Dermis blood vessel endothelial cell (primary cell): ENCODE measurements at places on chromosomes 11 and 22. TPM values are rescaled to one million over a fixed set of nuclear protein-coding genes. Genes with fewer than 3 reads are reported as not detected.

DNA sequence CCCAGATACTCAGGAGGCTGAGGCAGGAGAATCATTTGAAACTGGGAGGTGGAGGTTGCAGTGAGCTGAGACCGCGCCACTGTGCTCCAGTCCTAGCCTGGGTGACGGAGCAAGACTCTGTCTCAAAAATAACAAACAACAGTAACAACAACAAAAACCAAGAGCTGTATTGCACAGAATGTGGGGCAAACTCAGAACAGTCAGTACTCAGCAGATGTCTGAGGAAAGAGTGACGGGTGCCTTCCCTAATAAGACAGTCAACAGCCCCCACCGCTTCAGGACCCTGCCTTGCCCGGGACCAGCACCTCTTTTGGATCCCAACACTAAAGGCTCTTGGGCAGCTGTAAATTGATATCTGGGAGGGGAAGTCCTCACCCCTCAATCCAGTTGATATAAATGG is 40.3 kb downstream of the RIBC2 start:
- DNase-seq, result no peak

DNA sequence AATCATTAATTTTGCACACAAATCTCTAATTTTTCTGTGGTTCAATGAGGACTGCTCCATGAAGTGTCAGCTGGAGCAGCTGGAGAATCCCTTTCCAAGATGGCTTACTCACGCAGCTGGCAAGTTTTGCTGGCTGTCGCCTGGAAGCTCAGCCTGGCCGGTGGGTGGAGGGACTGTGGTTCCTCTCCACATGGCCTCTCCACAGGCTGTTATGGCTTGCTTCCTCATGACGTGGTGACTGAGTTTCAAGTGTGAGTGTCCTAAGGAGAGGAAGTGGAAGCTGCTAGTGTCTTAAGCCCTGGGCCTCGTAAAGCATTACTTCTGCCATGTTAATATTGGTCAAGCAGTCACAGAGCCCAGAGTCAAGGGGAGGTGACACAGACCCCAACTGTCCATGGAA is 14.0 kb upstream of the NRIP3 start:
- DNase-seq, result no peak

DNA sequence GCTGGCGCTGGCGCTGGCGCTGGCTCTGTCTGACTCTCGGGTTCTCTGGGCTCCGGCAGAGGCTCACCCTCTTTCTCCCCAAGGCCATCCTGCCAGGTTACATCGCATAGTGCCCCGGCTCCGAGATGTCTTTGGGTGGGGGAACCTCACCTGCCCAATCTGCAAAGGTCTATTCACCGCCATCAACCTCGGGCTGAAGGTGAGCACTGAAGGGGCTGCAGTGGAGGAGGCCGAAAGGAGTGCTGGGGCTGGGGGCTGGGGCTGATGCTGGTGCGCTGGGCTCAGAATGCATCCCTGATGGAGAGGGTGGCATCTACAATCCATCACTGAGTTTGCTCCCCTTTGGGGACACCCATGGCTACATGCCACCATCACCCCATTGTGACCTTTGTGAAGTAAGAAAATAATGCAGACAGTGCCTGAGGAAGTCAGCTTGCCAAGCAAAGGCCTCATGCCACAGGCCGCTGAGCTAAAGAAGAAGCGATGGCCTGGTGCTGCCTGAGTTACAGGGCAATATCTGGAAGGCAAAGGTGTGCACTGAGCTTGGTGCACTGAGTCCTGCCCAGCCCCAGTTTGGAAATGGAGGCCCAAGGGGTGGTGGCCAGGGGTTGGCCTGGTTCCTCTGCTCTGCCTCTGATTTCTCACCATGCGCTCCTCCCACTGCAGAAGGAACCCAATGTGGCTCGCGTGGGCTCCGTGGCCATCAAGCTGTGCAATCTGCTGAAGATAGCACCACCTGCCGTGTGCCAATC is 620 bp downstream of the SMPD1 start:
- DNase-seq, result no peak

- DNase-seq, result no peak
These were observed 32.7 kb downstream of the TBC1D22A start for GRCh38 chr22:46795140-46795539.

Gene DSCAML1
- under 0.01 TPM in 1 of 2 replicates, not detected in the other for total RNA-seq

Gene TUB
- total RNA-seq, result 1.4 and 1.6 TPM in 2 replicates
